Inflammatory macrophage (primary cell): ENCODE measurements at places on chromosomes 16 and 17.

DNA sequence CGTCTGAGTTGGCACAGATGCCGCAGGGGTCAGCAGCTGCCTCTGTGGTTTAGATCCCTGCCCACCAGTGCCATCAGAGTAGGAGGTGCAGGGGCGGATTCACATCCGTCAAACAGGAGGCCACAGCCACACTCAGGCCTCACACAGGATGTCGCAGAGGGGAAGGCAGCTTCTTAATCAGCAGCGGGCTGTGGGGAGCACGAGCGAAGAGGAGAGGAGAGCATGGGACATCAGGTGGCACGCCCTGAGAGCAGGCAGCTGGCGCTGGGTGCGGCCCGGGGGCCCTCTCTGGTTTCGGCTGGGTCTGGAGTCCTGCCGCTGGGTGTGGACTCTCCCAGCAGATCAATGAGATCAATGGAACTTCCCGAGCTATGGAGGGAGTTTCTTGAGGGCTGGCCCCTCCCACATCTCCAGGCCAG is 9.6 kb downstream of the LLGL2 start:
- peak; percentile 48 for DNase-seq

- DNase-seq, result peak; percentile 88
These were observed 48.7 kb downstream of the TMEM100 start for GRCh38 chr17:55673743-55674506.

DNA sequence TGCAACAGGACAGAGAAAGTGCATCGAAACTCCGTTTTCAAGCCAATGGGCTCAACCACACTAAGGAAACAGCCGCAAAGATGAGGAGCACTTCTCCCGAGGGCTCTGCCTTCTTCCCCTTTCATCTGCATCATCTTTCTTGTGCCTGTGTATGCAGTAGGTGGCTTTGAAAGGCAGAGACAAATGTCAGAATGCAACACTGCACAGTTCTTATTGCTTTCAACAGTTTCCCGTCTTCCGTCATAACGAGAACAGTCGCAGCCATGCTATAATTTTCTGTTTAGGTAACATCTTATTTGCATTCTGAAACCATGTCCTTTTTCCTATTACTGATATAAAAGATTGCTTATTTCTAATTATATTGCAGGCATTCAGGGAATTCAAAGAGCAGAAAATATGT is 205.2 kb downstream of the SLC39A11 start:
- no peak for DNase-seq

GRCh38 chr17:77609553-77610517 is 348.7 kb upstream of the TNRC6C start:
- DNase-seq, result peak; percentile 52

DNA sequence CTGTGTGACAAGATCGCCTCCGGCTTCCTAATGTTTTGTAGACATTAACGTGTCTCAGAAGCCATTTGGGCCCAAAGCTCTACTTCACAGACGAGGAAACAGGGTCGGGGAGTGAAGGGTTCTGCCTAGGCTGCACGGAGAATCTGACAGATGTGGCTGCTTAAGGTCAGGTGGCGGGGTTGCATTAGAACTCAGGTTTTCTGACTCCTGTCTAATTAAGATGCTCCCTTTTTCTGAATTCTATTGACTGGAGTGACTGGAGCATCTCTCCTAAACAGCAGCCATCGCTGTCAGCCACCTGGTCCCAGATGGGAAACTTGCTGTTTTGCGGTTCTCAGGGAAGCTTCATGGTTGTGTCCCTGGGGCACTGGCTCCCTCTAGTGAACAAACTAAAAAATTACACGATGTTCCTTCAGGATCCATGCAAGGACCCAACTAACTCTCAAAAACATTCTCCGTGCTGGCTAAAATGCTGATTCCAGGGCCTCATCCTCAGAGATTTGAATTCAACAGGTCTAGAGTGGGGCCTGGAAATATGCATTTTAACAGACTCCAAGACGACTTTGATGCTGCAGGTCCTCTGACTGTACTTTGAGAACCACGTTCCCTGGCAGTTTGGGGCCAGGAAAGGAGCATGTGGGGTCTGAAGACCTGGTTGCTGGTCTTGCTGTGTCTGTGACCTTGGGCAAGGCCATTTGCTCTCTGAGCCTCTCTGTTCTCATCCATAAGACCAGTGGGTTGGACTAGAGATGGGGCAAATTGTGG is 117.4 kb downstream of the IRF8 start:
- DNase-seq, result peak; percentile 59

- DNase-seq, result no peak
These were observed 3.7 kb downstream of the PEMT start for GRCh38 chr17:17587614-17588337.

GRCh38 chr17:83151442-83152226 is 72.2 kb downstream of the METRNL start:
- DNase-seq, result no peak

DNA sequence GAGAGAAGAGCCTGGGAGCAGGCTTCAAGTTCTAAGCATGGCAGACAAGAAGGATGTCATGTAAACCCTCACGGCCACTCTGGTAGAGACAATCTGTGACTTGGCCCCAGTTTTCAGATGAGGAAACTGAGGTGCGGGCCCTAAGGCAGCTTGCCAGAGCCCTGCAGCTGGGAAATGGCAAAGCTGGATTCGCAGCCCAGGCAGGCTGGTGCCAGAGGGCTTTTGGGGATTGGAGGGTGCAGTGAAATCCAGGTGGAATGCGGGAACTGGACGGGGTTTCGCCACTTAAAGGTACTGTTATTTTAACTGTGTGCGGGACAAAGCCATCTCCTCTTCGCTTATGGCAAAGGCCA is 477 bp upstream of the OSGIN1 start:
- no peak for DNase-seq

DNA sequence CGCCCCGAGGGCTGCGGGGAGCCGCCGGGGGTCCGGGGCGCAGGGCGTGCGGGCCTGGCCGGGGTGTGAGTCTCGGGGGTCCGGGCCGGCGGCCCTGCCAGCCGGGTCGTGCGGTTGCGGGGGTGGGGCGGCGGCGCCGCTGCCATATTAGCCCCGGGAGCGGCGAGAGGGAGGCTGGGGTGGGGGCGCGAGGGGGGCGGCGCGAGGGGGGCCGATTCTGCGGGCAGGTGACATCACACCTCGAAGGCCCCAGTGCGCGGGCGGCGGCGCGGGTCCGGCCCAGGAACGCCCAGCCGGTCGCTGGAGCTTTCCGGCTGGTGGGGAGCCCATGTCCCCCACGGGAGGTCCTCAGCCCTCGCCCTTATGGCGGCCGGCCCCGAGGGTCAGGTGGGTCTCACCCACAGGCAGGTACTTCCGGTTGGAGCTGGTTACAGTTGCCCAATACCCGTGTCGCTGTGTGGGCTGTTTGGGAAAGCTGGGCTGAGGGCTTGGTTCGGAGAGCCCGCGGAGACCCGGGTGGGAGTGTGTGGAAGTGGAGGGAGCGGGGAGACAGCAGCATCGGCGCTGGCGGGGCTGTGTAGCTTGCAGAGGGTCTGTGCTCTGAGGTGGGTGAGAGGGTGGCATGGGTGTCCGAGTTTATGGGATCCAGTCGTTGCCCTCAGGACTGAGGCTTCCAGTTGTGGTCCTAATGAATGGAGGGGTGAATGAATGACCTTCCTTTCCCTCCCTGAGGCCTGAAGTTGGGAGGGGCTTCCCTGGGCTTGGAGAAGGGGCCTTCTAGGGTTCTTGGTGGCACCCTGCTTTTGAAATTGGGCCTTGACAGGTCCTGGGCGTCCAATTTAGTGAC is 804 bp downstream of the ATP6V0C start:
- DNase-seq, result peak; percentile 74

DNA sequence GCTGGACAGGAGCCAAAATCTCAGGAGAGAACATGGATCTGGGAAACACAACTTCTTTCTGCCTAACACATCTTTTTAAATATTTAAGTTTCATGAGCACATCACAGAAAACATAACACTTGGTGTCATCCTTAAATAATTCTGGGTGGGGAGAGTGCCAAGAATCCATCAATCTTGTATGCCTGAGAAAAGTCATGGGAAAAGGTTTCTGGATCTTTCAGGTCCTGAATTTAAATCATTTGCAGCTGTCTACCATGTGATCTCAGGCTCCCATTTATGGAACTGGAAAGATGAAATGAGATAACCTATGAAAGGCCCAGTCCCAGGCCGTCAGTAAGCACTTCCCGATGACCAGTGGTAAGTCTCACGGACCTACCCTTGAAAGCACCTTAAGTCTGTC is 15.1 kb downstream of the CDH11 start:
- DNase-seq, result no peak

- DNase-seq, result peak; percentile 80
These were observed 541 bp downstream of the ZNF18 start for GRCh38 chr17:11996722-11997146.

GRCh38 chr16:70512456-70512855 is 10.9 kb downstream of the COG4 start:
- no peak for DNase-seq

DNA sequence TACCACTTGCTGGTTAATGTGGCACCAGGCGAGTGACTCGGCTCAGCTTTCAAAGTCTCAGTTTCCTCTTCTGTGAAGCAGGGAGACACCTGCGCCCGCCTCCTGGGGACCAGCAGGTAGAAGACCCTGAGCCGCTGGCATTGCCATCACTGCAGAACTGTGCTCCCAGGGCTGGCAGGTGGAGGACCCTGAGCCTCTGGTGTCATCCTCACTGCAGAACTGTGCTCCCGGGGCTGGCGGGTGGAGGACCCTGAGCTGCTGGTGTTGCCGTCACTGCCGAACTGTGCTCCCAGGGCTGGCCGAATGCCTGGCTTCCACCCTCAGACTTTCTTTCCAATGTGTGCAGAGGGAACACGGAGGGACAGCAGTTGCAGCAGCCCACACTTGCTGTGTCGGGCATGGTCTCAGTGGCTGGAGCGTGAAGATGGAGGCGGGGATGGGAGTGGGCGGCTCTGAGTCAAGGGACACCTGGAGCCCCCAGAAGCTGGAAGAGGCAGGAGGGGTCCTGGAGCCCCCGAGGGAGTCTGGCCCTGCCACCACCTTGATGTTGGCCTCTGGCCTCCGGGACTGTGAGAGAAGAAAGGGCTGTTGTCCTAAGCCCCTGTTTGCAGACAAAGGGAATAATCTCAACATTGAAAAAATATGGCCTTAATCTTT is 75.8 kb upstream of the METTL9 start:
- DNase-seq, result no peak

- DNase-seq, result no peak
These were observed 385.7 kb upstream of the TNRC6C start for GRCh38 chr17:77572851-77573250.

- peak; percentile 33 for DNase-seq
These were observed 118.2 kb upstream of the SMURF2 start for GRCh38 chr17:64780096-64781013.

GRCh38 chr17:56785997-56786680 is 47.6 kb downstream of the C17orf67 start:
- no peak for DNase-seq

- no peak for DNase-seq
These were observed 116.9 kb upstream of the CDH13 start for GRCh38 chr16:82509691-82510430.

GRCh38 chr17:9240659-9241370 is 219.5 kb downstream of the NTN1 start:
- no peak for DNase-seq

- no peak for DNase-seq
These were observed 333.1 kb downstream of the FOXL1 start for GRCh38 chr16:86911437-86911958.

- no peak for DNase-seq
These were observed 2.5 kb upstream of the PRR35 start for GRCh38 chr16:557463-558297.

DNA sequence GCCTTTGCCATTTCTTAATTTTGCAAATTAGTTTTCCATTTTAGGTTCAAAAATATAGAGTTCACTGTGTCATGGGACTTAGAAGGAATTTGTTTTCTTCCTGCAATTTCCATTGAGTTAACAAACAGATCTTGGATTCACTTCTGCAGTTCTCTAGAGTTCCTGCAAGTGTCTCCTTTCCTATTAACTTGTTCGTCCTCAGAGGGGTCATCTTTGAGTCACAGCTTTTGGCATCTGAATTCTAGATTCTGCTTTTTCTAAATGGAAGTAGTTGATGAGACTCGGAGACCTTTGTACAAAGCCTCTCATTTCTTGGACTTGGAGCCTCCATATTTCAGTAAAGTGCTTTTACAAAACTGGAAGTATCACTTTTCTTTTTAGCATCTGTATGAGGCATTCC is 323.3 kb downstream of the BCAS3 start:
- no peak for DNase-seq

GRCh38 chr16:65119435-65119834 is 2.4 kb downstream of the CDH11 start:
- DNase-seq, result no peak

GRCh38 chr16:52874042-52874441 is 178.7 kb downstream of the CHD9NB start:
- no peak for DNase-seq

DNA sequence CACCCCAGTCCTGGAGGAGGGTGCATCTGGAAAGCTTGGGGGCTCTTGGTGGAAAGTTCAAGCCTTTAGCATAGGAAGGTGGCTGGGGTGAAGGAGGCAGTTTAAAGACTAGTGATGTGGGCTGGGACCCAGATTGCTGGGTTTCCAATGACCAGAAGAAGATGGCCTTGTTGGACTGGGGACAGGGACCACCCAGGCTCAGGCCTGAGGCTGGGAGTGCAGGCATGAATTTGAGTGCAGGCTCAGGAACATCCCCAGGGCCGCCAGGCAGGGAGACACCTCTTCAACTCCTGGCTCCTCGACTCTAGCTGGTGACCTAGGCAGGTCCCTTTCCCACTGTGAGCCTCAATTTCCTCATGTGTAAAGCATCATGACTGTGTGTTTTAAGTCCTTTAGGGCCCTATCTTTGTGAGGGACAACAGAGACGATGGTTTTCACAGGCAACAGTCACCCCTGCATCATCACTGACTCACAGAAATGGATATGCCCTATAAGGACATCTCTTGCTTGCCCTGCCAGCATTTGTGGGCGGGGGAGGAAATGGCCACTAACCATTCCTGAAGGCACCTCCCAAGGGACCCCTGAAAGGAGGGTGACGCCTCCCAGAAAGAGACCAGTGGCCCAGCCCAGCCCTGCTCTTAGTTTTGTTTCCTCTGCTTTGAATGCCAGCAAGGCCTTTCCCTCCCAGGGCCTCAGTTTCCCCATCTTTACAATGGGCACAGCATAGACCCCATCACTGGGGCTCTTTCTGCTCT is 11.1 kb downstream of the NLRC5 start:
- peak; percentile 36 for DNase-seq

GRCh38 chr17:50946223-50946890 is 80.2 kb upstream of the TOB1 start:
- DNase-seq, result no peak

DNA sequence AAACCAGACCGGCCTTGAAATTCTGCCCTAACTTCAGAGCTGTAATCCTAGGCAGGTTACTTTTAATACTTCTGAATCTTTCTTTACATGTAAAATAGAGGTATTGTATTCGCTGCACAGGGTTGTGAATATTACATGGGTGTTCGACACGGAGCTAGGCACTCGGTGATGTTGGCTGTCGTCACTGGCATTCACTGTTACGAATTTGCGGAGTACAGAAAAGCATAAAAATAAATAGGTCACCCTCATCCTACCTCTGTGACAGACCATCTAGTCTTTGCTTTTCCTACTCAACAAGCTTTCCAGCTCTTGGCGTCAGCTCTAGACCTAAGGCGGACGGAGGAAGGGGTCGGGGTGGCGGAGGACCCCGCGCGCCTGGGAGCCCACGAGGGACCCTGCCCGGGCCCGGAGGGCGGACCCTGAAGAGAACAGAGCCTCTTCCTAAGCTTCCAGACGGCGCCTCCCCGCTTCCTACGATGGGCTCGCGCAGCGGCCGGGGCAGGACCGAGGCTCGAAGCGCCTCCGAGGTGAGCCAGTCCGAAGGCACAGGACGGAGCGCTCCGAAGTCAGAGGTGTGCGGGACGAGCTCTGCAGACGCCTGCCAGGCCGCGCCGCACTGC is 879 bp upstream of the SPG7 start:
- no peak for DNase-seq
